ENCODE measurements at places on chromosomes 6 and 20.

GRCh38 chr6:37535759-37536490 is 36.2 kb upstream of the CCDC167 start:
- DNase-seq: no peak

DNA sequence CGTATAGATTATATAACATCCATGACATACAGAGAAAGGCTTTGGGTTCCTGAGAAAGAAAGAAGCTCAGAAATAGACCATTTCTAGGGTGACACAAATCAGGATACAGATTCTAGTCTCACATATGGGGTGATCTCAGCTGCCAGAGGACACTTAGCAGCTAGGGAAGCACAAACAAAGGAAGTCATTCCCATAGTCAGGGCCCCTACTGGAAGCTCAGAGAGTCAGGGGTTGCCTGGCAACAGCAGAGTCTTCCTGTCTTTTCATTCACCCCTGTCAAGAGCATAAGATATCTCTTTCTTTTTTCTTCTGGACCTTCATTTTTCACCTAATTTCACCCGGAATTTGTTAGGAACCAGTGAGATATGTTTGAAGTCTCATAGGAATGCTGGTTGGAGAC is 81.9 kb upstream of the IYD start:
- no peak for DNase-seq

DNA sequence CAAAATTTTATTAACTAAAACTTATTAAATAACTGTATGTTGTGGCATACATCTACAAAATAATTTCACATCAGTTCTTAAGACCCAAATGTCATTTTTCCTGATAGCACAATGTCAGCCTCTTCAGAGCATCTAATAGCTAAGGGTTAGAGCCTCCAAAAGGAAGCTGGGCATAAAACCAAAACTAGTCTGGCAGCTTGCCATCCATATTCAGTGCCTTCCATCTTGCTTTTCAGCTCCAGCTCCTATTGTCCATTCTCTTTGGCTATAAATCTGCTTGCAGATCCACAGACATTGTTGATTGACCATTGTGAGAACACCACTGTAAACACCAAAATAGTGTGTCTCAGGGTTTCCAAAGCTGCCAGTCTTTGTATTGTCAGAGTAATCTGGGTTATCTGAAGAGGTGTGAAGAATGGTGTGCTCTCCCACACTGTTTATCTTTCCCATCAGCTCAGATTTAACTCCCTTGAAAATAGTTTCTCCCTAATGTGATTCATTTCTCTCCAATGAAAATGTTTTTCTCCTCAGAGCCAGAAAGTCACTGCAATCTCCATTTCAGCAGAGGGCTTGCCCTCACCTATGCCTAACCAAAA is 154.8 kb upstream of the KCNQ5 start:
- DNase-seq: no peak

DNA sequence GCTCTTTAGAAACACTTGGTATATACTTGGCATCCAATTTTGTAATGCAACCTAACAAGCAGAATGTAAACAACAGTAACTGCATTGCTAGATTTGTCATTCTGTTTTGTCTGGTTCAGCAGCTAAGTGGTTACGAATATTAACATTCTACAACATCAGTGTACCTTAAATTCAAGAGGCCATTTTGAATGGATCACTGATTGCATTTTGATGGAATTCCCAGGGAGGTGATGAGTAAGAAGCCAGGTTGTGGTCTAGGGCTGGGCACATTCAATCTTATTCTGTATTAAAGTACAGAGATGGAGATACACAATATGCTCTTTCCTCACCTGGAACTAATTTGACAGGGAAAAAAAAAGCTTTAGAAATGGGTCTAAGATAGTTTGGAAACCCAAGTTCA is 483.5 kb downstream of the PRKN start:
- no peak for DNase-seq

DNA sequence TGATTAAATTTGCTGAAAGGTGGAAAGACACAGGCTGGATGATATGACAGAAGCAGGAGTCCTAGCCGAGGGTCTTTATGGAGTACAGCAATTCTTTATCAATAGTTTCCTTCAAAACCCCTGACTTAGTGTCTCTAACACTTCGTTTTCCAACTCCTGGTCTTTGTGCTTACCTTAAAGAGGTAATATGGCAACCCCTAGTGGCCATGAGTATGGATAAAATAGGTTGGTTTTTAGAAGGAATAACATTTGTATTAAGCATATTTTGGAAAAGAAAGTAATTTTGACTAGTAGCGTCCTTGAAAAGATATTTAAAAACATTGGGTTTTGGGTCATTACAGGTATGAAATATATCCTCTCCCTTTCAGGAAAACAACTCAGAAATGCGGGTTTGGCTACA is 51.9 kb downstream of the VGLL2 start:
- no peak for DNase-seq

DNA sequence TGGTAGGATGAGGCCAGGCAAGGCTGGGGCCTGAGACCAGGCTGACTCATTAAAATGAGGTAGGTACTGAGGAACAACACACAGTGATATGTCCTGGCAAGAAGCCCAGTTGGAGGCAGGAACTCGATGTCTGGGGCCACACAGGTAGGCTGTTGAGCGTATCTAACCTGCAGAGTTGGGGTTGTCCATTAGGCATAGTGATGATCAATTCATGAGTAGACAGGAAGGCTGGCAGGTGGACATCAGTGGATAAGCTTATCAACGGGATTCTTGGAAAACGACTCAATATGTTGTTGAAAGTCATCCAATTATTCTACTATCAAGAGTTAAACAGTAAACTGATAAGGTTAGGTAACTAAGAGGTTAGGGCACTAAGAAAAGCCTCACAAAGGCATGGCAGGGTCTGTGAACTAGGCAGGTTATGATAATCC is 193.2 kb upstream of the COL21A1 start:
- DNase-seq: no peak

DNA sequence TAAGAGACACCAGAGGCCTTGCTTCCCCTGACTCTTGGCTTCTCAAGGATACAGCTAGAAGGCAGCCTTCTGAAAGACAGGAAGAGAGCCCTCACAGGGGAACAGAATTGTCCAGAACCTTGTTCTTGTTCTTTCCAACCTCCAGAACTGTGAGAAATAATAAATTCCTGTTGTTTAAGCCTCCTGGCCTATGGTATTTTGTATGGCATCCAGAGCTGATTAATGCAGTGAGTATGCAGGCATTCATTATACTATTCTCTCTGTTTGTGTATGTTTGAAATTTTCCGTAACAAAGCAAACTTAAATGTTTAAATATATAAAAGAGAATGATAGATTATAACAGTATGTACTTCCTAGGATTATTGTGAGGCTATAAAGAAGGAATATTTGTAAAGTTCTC is 903.4 kb upstream of the FLRT3 start:
- no peak for DNase-seq

DNA sequence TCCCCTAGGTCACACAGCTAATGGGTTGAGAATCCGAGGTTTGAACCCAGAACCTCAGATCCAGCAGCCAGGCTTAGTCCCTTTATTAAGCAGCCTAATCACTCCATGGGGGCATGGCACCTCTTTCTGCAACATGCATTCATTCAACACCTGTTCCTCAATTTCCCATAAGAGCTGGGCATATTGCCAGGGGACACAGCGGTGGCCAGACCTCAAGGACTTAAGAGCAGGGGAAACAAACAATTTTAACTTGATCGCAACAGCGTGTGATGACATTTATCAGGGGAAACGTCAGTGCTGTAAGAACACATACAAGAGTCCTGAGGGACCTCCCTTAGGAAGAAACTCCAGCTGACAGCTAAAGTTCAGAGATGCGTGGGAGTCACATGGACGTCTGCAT is 267.4 kb upstream of the CDH4 start:
- DNase-seq: no peak

- no peak for DNase-seq
Observed at GRCh38 chr6:25027221-25027916, 91.6 kb upstream of the RIPOR2 start.

DNA sequence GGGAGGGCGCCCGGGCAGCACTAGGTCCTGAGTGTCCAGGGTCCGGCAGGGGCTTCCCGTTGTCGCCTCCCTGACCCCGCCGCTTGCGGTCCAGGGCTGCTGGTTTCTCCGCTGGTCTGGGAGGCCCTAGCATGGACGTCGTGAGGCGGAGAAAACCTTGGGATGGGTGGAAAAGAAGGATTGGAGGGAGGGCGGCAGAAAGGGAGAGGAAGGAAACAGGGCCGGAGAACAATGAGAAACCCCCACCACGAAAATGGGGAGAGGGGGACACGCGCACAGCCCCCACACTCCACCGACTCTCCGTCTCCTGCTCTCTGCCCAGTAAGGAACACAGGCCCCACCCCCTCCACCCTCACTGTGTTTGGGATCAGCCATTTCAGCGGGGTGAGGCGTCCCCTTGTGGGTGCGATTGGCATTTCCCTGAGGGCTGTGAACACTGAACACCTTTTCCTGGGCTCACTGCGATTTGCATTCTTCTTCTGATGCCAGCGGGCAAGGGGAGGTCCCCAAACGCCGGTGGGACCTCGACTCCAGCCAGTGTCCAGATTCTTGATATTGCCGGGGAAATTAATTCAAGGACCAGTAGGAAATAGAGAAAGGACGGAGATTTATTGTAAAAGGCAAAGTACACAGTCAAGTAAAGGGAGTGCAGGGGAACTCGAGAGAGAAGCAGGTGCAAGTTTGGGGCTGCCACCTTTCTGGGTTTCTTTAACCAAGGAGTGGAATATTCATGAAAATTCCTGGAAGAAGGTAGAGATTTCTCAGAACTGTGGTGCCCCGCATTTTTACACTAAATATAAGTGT is 3.3 kb upstream of the RAET1G start:
- DNase-seq: peak; percentile 55

DNA sequence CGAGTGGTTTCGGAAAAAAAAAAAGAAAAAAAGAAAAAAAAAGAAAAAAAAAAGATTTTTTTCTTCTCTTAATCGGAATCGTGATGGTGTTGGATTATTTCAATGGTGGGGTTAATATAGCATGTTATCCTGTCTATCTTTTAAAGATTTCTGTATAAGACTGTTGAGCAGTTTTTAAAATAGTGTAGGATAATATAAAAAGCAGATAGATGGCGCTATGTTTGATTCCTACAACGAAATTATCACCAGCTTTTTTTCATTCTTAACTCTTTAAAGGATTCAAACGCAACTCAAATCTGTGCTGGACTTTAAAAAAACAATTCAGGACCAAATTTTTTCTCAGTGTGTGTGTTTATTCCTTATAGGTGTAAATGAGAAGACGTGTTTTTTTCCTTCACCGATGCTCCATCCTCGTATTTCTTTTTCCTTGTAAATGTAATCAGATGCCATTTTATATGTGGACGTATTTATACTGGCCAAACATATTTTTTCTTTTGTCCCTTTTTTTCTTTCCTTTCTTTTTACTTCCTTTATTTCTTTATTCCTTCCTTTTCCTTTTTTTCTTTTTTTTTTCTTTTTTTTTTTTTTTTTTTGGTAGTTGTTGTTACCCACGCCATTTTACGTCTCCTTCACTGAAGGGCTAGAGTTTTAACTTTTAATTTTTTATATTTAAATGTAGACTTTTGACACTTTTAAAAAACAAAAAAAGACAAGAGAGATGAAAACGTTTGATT is 3.6 kb downstream of the SOX4 start:
- DNase-seq: no peak

GRCh38 chr6:165880686-165881085 is 217.6 kb upstream of the PDE10A start:
- DNase-seq: no peak

DNA sequence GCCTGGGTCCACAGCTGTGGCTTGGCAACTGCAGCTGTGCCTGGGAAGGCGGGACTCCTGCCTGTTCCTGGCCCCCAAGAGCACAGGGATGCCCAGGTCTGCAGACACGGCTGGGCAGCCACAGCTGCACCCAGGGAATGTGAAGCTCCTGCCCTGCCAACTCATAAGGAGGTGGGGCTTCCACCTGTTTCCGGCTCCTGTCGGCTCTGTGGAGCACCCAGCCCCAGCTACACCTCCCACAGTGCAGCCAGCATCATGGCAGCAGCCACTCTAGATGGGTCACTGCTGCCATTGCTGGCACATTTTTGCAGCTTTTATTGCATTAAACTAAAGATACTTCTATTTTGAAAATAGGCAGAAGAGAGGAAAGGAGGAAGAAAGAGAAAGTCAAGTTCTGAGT is 207.9 kb downstream of the SAMD5 start:
- no peak for DNase-seq

DNA sequence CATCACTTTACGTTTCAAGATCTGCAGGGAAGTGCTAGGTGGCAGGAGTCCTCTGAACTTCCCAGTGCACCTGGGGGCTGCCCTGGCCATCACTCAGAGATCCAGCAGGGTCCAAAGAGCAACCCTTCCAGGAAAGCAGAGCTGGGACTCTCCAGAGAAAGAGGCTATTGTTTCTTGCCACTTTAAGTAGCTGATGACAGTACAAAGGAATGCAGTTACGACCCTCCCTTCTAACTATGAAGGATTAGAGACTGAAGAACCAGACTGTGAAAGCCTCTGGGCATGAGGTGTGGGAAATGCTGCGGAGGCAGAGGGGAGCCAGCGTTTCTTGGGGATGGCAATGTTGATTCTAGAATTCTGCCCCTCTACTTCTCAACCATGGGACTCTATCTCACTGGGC is 189.1 kb upstream of the SUPT3H start:
- DNase-seq: no peak

- no peak for DNase-seq
Observed at GRCh38 chr6:68256391-68256790, 378.7 kb upstream of the ADGRB3 start.

- DNase-seq: no peak
Observed at GRCh38 chr20:8545212-8545611, 413.1 kb downstream of the PLCB1 start.

DNA sequence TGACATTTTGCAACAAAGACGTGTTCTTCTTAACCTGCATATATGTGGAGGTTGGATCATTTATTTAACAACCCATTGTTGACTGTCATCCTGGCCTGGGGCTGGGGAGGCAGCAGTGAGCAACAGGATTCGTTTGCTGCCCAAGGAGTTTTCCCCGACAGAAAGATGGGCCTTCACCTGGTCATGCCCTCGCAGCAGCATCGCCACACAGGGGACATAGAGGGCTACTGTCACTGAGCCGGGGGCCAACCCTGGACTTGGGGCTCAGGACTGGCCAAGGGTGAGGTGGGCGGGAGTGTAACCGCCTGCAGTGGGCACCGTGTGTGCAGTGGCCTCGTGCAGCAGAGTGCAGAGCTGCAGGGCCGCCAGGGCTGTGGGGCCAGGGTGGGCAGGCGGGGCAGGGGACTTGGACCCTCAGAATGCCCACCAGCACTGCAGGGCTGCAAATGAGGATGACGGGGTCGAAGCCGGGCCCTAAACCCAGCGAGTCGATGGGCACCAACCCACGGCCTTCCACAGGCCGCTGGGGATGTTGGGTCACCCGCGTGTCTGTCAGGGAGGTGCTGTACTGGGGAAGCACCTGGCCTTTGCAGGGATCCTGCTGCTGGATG is 11.8 kb downstream of the DUSP22 start:
- DNase-seq: no peak
